ENCODE measurements at places on chromosomes 11 and 22.

GRCh38 chr11:131504199-131504949 is 134.0 kb downstream of the NTM start:
- peak; percentile 42 for DNase-seq

DNA sequence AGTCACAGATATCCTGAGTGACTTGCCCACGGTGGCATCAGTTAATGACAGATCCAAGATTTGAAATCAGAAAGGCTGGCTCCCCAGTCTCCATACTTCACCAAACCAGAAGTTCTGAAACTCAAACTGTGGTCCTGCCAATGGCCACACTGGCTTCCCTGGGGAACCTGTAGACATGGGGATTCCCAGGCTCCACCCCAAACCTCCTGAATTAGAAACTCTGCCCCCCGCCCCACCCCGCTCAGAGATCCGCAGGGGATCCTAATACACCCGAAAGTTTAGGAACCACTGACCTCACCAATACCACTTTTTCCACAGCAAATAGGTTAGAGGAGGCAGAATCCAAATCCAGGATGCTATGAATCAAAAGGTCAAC is 15.3 kb downstream of the RTN4RL2 start:
- DNase-seq = no peak

DNA sequence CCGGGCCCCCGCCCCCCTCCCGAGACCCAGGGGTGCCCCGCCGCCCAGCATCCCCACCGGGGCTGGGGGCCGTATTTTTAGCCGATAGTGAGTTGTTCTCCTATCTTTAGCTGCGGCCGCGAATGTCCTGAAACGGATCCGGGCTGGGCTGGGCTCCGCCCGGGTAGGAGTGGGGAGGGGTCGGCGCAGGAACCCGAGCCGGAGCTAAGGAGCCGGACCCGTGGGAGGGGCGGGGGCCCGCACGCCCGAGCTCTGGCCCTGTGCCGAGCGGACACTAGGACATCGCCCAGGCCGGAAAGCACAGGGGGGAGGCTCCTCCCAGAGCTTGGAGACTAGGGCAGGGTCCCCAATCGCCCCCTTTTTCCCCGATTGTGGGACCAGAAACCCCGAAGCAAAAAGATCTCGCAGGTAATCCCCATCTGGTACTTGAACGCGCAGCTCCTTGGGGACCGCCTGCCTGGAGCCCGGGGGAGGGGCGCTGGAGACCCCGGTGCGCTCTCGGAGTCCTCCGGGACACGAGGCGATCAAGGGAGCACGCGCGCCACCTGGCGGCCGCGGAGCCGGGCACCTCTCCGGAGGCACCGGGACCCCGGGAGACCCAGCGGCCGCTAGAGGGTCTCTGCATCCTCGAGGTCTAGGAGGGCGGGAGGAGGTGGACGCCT is 669 bp downstream of the CDC42EP2 start:
- DNase-seq = peak; percentile 66

GRCh38 chr22:49977578-49977977 is 17.0 kb downstream of the PIM3 start:
- no peak for DNase-seq

- DNase-seq = no peak
Measured at GRCh38 chr11:131893103-131893890, 522.9 kb downstream of the NTM start.

- DNase-seq = no peak
Measured at GRCh38 chr11:74751303-74751702, 2.7 kb downstream of the RNF169 start.

GRCh38 chr22:36198536-36198935 is 3.1 kb downstream of the APOL4 start:
- no peak for DNase-seq

GRCh38 chr11:64925536-64926436 is 1.3 kb downstream of the PPP2R5B start:
- no peak for DNase-seq

- DNase-seq = no peak
Measured at GRCh38 chr11:117701781-117702180, 95.2 kb downstream of the DSCAML1 start.

DNA sequence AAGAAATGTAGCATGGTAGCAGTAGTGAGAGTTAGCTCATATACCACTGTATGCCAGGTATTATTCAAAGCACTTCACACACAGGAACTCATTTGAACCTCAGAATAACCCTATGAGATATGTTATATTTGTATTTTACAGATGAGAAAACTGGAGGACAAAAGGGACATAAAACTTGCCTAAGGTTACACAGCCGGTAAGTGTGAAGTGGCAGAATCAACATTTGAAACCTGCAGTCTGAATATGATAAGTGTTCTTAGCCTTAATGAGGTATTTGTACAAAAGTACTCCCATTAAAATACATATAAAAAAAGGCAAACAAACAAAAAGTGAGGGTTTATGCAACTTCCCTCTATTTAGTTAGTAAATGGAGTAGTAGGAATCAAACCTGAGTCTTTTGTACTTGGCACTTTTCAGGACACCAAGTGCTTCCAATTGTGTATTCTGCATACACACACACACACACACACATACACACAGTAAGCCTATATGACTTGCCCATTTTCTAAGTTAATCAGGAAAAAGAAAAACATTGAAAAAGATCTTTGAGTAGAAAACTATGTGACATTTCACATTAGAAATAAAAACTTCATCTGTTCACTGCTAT is 223.9 kb upstream of the FOLH1 start:
- no peak for DNase-seq

GRCh38 chr11:1706634-1707400 is 9.8 kb downstream of the KRTAP5-6 start:
- no peak for DNase-seq

- DNase-seq = peak; percentile 80
Measured at GRCh38 chr11:1557904-1558774, 13.9 kb downstream of the DUSP8 start.

DNA sequence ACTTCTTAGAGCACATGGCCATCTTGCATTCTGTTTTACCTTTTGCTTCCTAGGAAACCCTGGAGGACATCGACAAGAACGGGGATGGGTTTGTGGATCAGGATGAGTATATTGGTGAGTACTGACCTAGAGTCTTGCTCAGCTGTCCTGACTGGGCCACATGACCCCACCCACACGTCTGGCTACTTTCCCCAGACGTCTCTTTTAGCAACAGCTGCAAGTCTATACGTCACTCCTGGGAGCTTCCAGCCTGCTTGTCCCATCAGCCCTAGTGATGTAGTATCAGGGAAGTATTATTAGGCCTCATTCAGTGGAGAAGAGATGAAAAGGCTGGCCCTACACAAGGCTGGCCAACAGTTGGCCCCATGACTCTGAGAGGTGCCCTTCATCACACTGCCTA is 9.6 kb downstream of the RCN1 start:
- no peak for DNase-seq

DNA sequence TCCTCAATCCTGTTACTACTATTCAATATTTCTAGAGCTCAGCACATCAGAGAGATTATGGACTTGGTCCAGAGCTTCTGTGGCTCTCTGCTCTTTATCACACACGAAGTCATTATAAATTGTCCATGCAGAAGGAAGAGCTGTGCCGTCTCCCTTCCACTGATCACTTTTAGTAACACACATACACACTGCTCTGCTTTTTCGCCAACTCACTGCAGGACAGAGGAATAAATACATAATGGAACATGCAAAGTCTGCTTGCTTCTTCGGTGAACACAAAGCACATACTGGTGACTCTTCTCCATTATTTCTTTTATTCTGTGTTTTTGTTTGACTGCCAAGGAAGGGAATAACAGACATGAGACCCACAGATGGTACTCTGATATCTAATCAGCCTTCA is 1000.0 kb upstream of the TENM4 start:
- no peak for DNase-seq

GRCh38 chr11:96155627-96156378 is 187.2 kb downstream of the MAML2 start:
- peak; percentile 99 for DNase-seq

GRCh38 chr11:33480626-33481025 is 220.0 kb downstream of the C11orf91 start:
- DNase-seq = no peak
